Left renal pelvis (tissue), 4 donors: ENCODE measurements at places on chromosomes 1 and 21. TPM values are rescaled to one million over a fixed set of nuclear protein-coding genes. Genes with fewer than 3 reads are reported as not detected.

GREM2 gene
- polyA plus RNA-seq: 1.2 TPM

DIO1 gene
- 0.50 TPM for polyA plus RNA-seq

SLC37A1 gene
- 10.6 TPM for polyA plus RNA-seq

RGS13 gene
- not detected for polyA plus RNA-seq

SLC25A34 gene
- 4.7 TPM for polyA plus RNA-seq

RCOR3 gene
- 80.0 TPM for polyA plus RNA-seq

NR5A2 gene
- polyA plus RNA-seq: 2.9 TPM

ADARB1 gene
- 16.9 TPM for polyA plus RNA-seq

SLC19A1 gene
- 61.9 TPM for polyA plus RNA-seq

OR2L5 gene
- not detected for polyA plus RNA-seq

YY1AP1 gene
- 77.7 TPM for polyA plus RNA-seq

SYTL1 gene
- 10.4 TPM for polyA plus RNA-seq

PADI1 gene
- polyA plus RNA-seq: not detected

KCND3 gene
- 1.4 TPM for polyA plus RNA-seq

ADORA1 gene
- 1.6 TPM for polyA plus RNA-seq

LRRN2 gene
- 11.1 TPM for polyA plus RNA-seq

ELAPOR1 gene
- polyA plus RNA-seq: 1.7 TPM

ABCA4 gene
- polyA plus RNA-seq: 6.0 TPM

PTPRU gene
- polyA plus RNA-seq: 17.5 TPM

NHLH1 gene
- 0.34 TPM for polyA plus RNA-seq

MAN1C1 gene
- 17.5 TPM for polyA plus RNA-seq

KRTAP7-1 gene
- not detected for polyA plus RNA-seq

RNF186 gene
- 0.12 TPM for polyA plus RNA-seq

BTBD19 gene
- 12.8 TPM for polyA plus RNA-seq

FCAMR gene
- polyA plus RNA-seq: 0.15 TPM

FCRL5 gene
- not detected for polyA plus RNA-seq

TNFRSF8 gene
- 0.50 TPM for polyA plus RNA-seq

RSPO1 gene
- polyA plus RNA-seq: 6.4 TPM
